ENCODE measurements at places on chromosomes 6 and 20. TPM values are rescaled to one million over a fixed set of nuclear protein-coding genes. Genes with fewer than 3 reads are reported as not detected.

Gene SAMD3
- total RNA-seq = 0.89 TPM

Gene PI3
- not detected for total RNA-seq

Gene RIOK1
- 19.0 TPM for total RNA-seq

Gene CST1
- not detected for total RNA-seq

Gene SNX21
- total RNA-seq = 73.5 TPM

Gene ZNF318
- 7.5 TPM for total RNA-seq

Gene VWA7
- not detected for total RNA-seq

Gene RBPJL
- total RNA-seq = not detected

Gene WFDC5
- total RNA-seq = not detected

All from myometrial cell (primary cell).